Kidney (tissue), 22 donors: ENCODE measurements at places on chromosomes 7 and 10. TPM values are rescaled to one million over a fixed set of nuclear protein-coding genes. Genes with fewer than 3 reads are reported as not detected.

HOXA4 gene
- 13.0 TPM for polyA plus RNA-seq

AKR1D1 gene
- polyA plus RNA-seq: not detected

DNA sequence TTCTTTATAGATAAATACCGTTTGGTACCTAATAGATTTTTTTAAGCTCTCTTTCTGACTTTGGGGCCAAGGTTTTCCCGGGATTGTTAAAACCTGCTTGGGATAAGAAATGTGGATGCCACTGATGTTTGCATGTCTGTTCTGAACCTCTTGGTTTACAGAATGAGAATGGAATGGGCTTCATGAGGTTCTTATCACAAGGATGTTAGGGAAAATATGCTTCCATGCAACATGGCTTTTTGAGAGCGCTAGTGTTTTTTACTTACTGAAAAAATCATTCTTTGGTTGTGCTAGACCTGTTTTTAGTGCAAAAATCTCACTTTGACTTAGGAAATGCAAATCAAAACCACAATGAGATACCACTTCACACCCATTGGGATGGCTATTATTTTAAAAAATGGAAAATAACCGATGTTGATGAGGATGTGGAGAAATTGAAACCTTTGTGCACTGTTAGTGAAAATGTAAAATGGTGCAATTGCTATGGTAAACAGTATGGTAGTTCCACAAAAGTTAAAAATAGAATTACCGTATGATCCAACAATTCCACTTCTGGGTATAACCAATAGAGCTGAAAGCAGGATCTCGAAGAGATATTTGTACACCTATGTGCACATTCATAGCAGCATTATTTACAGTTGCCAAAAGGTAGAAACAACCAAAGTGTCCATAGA is 38.9 kb downstream of the TSPAN14 start:
- peak; percentile 0 for DNase-seq

DNA sequence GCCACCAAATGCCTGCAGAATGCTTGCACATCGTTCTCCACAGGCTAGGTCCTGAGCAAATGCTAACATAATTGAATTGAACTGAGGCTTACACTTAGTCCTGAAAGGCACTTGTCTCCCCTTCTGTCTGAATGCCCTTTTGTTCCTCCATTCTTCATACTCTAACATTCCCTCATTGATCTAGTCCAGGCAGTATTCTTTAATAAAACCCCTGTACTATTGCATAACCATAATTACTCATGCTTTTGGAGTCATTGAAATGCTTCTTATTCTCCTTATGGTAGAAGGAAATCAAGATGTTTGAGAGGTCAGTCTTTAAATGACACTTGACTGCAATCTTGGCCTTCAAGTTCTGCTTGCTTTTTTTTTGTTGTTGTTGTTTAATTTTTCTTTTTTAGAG is 7.1 kb downstream of the PI4K2A start:
- DNase-seq: no peak

DNA sequence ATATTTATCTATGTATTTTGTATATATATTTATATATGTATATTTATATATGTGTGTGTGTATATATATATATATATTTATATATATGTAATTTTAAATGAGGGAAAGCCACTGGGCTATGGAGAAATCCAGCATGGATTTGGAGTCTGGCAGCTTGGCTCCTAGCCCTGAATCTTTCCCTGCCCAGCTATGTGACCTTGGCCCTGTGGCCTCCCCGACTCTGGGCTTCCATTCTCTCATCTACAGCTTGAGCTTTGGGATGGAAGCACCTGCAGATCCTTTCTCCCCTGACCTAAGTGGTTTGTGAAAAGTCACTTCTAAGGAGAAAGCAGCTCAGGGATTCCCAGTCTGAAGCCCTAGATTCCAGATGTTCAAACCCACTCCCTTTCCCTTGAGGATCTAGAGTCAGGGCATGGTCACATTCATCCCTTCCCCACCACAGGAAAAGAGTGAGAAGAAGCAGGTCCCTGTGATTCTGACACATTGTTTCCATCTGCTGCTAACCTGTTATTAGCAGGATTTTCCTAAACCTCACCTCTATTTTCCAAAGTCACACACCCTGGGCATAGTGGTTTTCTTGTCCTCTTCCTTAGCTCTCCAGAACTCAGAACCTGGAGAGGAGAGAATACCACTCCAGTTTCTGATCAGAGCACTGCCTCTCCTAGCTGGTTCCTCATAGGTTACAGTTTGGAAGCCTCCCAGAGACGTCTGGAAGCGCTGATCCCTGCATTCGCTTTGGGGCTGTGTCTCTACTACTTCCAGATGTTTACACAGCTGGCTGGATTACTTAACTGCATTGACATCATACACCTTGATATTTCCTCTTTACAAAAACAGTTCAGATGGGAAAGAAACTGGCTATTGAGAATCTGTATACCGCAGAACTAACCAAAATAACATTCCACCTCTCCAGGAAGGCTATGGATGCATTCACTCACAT is 327.5 kb upstream of the ZMIZ1 start:
- DNase-seq: no peak

GRCh38 chr7:8500286-8500685 is 66.9 kb downstream of the NXPH1 start:
- no peak for DNase-seq

DNA sequence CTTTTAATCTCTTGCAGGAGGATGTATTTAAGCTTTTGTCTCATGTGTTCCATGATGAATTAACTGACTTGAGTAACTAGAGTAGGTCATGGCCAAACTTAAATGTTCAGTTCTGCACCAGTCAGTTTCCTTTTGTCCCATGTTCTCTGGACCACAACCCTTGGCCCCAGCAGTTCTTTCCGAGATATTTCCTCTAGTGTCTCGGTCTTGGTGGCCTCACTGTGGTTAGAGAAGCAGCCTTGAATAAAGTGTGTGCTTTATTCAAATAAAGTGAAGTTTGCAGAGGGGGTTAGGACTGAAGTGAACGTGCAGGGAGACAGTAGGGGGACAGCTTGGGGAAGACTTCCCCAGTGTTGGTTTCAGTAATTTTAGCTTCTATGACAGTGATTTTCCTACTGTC is 9.3 kb downstream of the ZNF212 start:
- no peak for DNase-seq

DNA sequence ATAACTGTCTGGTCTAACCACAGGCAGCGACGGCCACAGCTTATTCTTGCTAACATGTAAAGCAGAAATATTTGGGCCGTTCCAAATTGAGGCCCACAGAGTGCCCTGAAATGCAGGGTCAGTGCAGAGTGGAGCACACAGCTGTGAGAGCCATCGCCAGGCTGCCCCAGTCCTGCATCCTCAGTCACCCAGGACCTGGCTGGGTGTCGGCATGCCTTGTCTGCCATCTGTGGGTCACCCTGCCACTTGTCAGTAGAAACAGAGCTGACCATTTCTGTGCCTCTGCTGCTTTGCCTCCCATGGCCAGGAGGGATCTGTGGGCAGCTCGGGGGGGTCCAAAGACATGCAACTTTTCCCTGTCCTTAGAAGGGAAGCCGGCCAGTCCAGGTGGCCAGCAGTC is 57.3 kb upstream of the BTBD16 start:
- DNase-seq: no peak

DNA sequence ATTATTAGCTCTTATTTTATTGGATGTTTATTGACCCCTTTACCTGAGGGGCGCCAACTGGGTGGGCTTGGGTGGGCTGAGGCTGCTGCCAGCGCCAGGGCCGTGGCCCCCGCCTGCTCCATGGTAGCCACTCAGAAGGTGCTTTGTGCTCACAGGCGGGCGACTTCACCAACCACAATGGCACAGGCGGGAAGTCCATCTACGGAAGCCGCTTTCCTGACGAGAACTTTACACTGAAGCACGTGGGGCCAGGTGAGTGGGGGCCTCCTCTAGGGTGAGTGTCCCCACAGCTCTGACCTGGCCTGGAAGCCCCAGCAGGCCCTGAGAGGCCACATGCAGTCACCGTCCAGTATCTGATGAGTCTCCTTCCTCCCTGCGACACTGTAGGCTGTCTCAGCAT is 4.1 kb downstream of the PPIF start:
- no peak for DNase-seq
